ENCODE measurements at places on chromosomes 16 and 17.

DNA sequence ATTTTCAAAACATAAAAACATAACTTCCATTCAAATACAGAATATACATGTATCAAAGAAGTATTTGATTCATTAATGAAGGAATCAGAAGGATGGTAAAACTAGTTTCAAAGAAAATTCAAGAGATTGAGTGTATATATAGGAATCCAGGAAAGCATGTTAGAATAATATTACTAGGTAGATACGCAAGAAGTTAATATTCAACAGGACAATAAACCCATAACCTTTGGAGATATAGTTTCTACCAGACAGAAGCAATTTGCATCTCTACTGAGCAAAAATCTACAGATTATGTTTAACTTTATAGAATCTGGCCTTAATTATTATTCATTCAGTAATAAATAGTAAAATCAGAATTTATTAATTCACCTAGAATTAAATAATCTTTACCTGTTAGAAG, 166.8 kb downstream of the CNTNAP4 start:
- DNase-seq = no peak

- no peak for DNase-seq
These were observed 16.4 kb downstream of the PIMREG start for GRCh38 chr17:6460531-6461161.

DNA sequence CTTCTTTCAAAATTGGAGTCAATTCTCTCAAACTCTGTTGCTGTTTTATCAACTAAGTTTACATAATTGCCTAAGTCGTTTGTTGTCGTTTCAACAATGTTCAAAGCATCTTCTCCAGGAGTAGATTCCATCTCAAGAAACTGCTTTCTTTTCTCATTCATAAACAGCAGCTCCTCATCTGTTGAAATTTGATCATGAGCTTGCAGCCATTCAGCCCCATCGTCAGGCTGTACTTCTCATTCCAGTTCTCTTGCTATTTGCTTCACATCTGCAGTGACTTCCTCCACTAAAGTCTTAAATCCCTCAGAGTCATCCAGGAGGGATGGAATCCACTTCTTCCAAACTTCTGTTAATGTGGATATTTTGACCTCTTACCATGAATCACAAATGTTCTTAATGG, 230.6 kb downstream of the IRF8 start:
- DNase-seq = no peak

DNA sequence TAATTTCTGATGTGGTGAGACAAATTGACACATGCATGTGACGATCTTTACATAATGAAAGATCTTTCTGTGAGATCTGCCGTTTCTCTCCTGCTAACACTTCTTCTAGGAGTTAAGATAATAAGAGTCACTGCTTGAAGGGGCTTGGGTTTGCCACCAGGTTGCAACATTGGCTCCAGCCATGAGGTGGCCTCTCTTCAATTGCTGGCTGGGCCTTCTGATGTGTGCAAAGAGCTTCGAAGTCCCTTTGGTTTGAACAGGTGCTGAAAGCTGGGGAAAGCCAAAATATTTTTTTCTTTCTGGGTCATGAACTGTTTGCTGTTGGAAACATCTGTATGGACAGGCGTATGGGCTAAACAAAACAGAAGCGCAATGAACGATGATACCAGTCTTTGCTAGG, 204.1 kb upstream of the SALL1 start:
- no peak for DNase-seq

DNA sequence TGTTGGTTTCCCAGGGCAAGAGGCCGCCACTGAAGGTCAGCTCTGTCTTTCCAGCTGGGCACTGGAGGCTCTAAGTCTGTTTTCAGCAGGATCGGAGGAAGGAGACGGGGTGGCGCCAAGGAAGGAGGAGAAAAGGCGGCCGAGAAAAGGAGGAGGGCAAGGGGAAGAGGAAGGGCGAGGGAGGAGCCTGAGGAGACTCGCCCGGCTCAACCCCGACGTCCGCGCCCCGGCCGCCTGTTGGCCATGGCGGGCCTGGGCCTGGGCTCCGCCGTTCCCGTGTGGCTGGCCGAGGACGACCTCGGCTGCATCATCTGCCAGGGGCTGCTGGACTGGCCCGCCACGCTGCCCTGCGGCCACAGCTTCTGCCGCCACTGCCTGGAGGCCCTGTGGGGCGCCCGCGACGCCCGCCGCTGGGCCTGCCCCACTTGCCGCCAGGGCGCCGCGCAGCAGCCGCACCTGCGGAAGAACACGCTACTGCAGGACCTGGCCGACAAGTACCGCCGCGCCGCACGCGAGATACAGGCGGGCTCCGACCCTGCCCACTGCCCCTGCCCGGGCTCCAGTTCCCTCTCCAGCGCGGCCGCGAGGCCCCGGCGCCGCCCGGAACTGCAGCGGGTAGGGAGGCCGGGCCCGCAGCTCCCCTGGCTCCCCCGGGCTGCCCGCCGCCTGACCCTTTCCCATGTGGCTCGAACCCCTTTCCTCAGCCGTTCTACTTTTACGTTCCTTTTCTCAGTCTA, at the start of gene RNF135:
RNF135 (plus strand) TSS at position 209 of the 737 bp plus-strand sequence; CDS start at position 244, 35 bp downstream.
- peak; percentile 86 for DNase-seq

GRCh38 chr16:84819644-84820304, at the start of gene CRISPLD2:
TSS of gene CRISPLD2 (plus strand) at chr16:84819985. CDS start at chr16:84838496, 18,511 bp downstream.
- peak; percentile 78 for DNase-seq

- peak; percentile 30 for DNase-seq
These were observed 16.6 kb upstream of the CBX8 start for GRCh38 chr17:79813297-79814126.

DNA sequence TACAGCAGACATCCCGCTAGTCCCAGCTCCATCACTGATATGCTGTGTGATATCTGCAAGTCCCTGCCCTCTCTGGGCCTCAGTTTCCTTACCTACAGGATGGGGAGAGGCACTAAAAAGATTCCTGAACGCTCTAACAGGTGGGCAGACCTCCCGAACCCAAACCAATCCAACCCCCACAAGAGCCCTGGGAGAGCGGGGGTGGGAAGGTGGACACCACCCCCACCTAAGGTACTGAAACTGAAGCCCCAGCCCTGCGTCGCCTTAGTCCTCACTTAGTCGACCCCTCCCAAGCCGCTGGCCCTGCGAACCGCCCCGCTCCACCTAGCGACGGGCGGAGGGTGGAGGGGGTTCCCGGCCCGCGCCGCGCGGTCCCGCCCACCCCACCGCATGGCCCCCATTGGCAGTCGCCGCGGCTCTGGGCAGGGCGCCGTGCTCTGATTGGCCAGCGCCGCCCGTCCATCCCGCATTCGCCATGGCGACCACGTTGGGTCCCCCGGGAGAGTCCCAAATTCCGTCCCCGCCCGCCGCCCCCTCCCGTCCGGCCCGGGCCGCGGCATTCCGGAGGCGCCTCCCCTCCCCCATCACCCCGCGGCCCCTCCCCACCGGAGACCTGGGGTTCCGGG, 578 bp downstream of the CCDC102A start:
- peak; percentile 95 for DNase-seq

DNA sequence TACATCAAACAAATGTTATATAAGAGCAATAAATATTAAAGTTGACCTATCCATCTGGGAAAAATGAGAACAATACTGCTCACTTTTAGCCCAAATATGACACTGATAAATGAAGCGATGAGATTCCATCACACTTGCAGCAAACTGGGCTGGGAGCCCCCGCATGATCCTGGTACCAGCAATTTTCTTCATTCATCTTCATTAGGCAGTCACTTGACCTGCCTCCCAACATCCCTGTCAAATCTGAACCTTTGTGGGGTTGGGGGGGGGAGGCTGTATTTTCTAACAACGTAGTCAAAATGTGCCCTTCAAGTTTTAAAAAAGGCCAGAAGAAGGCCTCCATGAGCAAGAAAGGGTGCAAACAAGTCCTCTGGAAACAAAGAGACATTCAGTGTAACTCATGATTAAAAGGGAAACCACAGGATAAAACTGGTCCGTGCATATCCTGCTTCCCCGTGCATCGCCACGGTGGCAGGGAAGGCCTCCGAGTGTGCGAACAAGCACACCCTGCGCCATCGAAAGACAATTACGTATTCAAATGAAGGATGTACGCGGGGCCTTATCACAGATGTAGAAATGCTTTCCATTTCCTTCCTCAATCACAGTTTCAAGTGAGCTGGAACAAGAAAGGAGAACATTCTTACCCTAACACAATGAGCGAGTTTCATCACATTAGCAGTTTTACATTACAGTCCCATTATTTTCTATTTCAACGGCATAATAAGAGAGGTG, 48.4 kb downstream of the TOX3 start:
- no peak for DNase-seq

GRCh38 chr16:626787-627453, 3.9 kb upstream of the WFIKKN1 start:
- DNase-seq = no peak

DNA sequence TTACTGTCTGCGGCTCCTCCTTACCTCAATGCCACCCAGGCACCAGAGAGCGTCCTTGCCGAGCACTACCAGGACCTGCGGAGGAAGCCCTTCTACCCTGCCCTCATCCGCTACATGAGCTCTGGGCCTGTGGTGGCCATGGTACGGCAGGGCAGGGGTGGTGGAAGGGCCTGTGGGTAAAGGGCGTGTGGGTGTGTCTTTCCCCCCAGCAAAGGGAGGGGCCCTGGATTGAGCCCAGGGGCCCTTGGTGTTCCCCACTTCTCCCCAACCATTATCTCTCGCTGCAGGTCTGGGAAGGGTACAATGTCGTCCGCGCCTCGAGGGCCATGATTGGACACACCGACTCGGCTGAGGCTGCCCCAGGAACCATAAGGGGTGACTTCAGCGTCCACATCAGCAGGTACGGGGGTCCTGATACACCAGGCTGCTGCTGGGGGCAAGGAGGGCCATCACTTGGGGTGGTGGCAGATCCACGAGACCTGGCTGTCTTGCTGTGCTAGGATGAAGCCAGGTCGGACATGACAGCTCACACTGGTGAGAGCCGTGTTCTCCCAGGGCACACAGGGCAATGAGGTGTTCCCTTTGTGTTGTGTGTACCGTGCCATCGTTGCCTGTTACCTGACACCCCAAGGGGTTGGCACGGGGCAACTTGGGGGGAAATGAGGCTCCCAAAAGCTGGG, 2.2 kb upstream of the DECR2 start:
- DNase-seq = peak; percentile 37

- no peak for DNase-seq
These were observed 5.5 kb upstream of the DNAI2 start for GRCh38 chr17:74268558-74268957.

GRCh38 chr17:66673668-66674276, 161.1 kb upstream of the CACNG5 start:
- no peak for DNase-seq

DNA sequence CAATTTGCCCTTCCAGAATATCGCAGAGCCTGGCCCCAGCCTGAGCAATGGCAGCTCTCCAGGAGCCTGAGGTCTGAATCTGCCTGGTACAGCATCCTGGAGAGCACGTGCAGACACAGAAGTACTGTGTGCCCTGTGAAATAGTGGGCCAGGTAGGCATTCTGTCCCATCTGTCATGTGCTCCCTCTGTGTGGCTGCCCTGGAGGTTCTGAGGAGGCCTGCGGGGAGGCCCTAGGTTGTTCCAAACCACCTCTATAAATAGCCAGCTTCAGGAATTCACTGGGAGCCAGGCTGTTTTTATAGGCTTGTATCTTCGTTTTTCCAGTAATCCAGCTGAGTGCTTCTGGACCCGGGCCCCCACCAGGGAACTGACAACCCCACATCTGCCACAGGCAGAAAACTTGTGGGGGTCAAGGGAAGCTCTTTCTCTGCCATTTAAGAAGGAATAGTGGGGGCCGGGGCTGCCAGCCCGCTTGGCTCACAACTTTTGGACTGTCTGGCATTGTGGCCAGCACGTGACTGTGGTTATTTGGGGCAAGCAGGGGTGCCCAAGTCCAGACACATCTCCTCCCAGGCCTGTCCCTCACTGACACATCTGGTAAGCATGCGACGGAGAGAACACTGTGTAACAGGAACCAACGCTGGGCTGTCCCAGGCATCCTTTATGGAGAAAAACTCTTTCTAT, 356.3 kb upstream of the TNRC6C start:
- DNase-seq = no peak

DNA sequence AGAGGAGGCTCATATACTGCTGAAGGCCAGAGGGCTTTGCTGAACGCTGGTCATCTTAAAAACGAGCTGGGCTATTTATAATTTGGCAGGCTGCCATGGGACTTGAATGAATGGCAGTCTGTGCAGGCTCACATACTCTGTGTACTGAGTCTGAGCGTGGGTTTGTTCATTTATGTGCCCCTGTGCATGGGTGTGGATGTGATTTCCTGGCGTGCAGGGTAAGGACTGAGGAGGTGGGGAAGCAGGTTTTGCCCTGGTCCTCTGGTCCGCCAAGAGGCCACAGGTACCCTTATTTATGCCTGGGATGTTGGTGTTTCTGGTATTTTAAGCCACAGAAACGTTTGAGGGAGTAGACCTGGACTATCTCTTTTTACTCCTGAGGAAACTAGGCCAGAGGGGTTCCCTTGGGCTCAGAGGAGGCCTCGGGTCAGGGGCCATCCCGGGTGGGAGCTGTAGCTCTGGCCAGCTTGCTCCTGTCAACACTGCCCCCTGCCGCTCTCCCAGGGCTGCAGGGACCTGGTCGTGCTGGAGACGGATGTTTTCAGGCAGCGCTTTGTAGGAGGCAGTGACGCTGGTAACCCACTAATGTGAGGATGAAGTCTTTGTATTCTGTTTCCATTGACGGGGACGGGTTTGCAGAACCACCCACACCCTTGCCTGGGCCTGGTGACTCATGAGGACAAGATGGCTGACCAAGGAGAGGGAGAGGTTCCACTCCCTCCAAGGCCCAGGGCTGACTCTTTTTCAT, 184.4 kb downstream of the MSI2 start:
- DNase-seq = peak; percentile 36

DNA sequence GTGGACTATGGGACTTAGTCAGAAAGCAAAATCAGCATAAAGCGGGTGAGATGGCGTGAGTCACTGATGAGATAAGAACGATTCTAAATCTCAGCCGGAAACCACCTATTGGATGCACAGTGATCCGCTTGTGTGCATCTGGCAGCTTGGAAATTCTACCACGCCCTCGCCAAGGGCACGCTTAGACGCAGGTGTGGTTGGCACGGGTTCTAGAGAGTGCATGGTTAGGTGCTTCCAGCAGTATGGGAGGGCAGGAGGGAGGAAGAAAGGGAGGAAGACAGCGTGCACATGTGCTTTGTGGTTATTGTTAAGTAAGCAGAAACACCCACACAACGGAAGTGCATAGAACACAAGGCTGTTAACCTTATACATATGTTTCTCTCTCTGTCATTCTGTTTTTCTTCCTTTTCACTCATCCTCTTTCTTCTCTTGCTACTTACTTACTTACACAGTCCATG, 374.0 kb upstream of the ASIC2 start:
- peak; percentile 14 for DNase-seq

DNA sequence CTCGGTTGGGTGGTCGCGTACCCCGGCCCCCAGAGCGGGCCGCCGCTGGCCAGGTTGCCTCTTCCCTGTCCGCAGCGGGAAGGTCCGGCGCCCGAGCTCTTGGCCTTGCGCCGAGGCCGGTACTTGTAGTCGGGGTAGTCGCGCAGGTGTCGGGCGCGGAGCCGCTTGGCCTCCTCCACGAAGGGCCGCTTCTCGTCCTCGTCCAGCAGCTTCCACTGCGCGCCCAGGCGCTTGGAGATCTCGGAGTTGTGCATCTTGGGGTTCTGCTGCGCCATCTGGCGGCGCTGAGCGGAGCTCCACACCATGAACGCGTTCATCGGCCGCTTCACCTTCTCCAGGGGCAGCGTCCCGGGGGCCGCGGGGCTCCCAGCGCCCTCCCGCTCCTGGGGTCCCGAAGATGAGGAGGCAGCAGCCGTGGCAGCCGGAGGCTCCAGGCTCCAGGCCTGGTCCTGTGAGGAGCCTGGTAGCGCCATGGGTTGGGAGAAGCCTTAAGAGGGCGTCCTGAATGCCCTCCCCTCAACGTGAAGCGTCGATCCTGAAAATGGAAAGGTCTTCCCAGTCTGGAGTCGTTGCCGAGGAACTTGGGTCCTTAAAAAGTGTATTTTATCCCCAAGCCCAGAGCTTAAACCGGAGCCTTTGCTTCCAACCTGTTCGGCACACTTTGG, 558 bp downstream of the SOX15 start:
- peak; percentile 84 for DNase-seq

GRCh38 chr16:55055262-55055661, 124.6 kb downstream of the IRX5 start:
- DNase-seq = no peak

Data from B cell (primary cell).